ENCODE measurements at places on chromosomes 1 and 21.

DNA sequence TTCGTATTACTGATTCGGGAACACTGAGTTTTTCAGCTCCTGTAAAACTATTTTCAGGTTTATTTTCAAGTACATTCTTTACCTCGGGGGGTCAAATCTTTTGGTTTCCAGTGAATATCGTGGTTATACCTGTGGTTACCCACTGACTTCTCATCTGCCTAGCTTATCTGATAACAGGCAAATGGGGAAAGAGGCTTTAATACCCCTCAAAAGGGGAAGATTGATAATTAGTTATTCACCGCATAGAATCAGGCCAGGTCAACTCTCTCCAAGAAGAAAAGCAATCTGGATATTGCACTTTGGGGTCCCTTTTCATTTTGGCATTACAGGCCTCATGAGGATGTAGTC is 23.0 kb downstream of the RUNX1 start:
- DNase-seq: no peak

GRCh38 chr1:24969596-24970398 is 39.7 kb upstream of the RUNX3 start:
- DNase-seq: no peak

DNA sequence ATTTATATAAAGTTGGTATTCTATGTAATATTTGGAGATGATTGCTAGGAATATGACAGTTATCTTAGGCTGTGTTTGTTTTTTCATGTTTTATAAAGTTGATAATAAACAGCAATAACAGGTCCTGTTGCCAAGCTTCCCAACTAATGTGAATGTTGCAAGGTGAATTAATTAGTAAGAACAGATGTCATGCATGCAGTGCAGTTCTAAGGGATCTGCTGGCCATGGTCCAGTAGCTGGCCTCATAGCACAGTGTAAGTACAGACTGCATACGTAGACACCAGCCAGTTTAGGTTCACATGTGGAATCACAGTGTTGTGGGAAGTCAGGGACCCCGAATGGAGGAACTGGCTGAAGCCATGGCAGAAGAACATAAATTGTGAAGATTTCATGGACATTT is 478.2 kb downstream of the NEGR1 start:
- no peak for DNase-seq

DNA sequence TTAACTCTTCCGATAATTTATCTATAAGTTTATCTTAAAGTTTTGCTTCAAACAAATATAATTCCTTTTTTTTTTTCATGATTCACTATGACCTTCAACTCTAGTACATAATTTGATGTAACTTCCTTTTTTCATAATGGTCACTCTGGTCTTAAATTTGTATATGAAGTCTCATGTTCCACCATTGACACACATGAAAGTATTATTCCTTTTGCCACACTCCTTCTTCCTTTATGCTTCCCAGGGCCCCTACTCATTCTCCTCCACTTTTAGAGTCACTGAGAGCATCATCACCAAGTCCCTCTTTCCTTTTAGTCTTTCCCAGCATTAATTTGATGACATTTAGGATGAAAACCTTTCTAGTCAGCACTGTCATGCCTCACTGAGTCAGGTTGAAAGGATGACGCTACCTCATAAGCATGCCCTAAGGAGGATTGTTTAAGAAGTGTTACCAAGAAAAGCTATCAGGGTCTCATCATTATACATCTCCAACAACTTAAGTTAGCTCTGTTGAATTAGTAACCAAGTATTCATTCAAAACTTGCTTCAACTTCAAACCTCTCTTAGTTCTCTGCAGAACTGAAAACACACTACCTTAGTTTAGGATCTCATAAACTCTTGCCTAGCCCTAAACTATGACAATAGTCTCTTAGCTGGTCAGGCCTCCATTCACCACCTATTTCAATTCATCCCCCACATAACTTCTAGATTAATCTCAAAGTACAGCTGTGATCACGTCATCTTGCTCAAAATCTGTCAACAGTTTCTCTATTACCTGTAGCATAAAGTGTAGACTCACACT is 14.5 kb downstream of the AUNIP start:
- DNase-seq: no peak

- no peak for DNase-seq
These were observed 86.6 kb upstream of the SLC25A33 start for GRCh38 chr1:9452516-9453140.

GRCh38 chr1:204445860-204446412 is 34.3 kb upstream of the PPP1R15B start:
- peak; percentile 68 for DNase-seq

DNA sequence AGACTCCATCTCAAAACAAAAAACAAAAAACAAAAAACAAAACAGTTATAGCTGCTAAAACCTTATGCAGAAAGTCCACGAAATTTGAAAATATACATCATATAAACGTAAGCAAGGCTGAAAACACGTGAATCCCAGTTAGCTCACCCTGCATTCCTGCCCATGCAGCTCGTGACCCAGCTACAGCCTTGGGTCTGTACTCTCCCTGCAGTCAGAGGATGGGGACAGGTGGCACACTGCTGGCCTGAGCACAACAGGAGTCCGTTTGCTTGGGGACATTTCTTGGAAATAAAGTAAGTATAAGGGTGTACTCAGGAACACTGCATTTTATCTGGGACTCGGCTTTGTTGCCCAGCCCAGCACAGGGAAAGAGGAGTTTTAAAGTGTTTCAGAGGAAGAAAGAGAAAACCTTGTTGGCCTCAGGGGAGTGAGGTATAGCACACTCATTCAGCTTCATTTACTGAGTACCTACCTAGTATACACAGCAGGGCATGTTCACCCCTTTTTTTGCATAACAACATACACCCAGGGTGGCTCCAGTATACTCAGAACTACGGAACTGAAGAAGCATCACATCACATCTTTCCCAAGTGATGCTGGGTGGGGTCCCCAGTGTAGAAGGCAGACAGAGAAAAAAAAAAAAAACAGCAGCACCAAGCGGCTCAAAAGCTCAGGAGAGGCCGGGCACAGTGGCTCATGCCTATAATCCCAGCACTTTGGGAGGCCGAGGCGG is 44.1 kb downstream of the CAPZB start:
- DNase-seq: no peak

GRCh38 chr1:95850763-95851162 is 616.8 kb downstream of the RWDD3 start:
- DNase-seq: no peak

DNA sequence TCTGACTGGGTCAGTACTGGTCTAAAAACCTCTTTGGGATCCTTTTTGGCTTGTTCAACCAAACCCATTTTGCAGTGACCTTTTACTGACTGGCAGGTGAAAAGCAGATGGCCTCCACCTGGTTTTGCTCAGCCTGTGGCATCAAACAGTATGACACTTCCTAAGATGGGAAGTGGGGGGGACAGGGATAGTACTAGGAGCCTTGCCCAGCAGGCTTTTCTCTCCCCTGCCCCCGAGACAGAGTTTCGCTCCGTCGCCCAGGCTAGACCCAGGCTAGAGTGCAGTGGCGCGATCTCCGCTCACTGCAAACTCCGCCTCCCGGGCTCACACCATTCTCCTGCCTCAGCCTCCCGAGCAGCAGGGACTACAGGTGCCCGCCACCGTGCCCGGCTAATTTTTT is 18.3 kb downstream of the INTS3 start:
- DNase-seq: no peak

- DNase-seq: no peak
These were observed 52.6 kb upstream of the RC3H1 start for GRCh38 chr1:174074757-174075156.

DNA sequence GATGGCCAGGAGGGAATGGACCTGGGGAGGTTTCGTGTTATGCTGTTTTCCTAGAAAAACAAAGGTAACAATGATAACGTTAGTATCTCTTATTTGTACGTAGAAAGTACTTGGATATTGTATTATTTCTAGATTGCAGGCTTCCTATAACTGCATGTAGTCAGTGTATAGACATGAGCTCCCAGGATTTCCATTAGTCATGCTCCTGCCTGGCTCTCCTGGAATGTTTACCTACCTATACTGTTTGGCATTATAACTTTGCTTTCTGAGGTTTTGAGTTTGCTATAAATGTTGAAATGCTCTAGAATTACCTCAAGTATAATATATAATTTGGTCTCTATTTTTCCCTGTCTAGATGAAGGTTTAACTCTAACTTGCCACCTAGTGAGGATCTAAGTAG is 66.1 kb downstream of the TTC3 start:
- DNase-seq: no peak

GRCh38 chr1:14997646-14998276 is 155.8 kb upstream of the TMEM51 start:
- no peak for DNase-seq

- DNase-seq: peak; percentile 78
These were observed 776 bp downstream of the KDM1A start for GRCh38 chr1:23019863-23020625.

- DNase-seq: no peak
These were observed 12.3 kb downstream of the RCAN3 start for GRCh38 chr1:24514946-24515345.

- no peak for DNase-seq
These were observed 89.4 kb downstream of the OMA1 start for GRCh38 chr1:58457023-58457635.

- DNase-seq: no peak
These were observed 6.6 kb upstream of the CD46 start for GRCh38 chr1:207745285-207745684.

DNA sequence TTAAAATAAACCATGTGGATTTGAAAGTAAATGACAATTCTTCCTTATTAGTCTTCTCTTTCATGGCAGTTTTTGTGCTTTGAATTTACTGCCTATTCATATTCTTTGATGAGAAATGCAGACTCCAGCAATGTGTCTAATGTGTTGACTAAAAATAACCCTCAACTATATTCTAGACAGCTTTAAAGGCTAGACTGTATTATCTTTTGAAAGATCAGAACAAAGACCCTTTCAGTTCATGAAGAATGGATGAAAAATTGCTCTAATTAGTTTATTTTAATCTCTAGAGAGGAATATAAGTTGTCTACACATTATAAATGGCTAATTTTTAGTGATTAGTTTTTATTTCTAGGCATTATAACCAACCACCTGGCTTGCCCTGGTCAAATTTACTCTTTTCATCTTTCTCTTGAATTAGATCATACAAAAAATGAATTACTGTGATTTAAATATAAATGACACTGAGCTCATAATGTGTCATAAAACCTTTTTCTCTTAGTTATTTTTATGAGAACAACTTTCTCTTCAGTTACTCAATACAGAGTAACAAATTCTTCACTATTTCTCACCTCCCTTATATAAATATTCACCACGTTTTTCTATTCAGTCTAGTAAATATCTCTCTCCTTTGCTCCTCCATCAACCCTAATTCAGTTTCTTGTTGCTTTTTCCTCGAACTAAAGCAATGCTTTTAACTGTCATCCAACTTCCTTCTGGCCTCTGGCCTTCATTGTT is 428.5 kb upstream of the TMPRSS15 start:
- no peak for DNase-seq

DNA sequence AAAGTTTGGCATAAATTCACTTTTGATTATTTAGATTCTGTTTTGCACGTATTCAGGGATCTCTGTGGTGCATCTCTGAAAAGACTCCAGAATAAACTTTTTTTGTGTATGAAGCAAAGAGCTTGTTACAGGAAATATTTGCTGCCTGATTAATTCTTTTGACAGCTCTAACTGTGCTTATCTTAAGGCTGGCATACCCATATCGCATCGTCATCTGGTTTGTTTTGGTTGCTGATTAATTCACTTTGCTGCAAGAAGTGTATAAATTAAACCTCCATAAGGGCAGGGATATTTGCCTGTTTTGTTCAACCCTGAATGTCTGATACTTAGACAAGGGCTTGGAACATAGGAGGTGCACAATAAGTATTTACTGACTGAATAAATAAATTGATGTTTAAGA is 17.5 kb upstream of the DUSP10 start:
- no peak for DNase-seq

DNA sequence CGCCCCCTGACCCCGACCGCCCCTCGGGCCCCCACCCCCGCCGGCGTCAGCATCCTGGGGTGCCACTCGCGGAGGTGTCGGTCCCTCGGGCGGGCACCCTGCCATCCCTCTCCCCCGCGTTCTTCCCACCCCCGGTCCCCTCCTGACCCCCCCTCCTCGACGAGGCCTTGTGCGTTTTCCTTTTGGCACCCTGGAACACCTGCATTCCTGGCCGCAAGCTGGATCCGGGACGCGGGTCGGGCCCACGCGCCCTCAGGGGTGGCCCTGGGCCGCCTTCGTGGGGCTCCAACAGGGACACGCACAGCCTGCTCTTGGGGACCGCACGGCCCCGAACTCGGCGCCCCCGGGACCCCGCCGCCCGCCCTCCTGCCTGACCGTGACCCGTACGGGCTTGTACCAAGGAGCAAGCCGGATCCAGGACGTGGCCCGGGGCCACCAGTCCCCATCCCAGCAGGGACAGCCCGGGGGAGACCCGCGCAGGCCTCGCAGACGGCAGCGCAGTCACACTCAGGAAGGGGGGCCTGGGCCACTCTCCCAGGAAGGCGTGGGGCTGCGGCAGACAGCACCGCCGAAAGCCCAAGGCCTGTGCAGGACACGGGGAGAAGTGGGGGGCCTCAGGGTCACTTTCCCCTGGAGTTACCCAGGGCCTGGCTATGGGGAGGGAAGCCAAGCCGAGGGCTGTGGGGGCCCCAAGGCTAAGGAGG is 579 bp upstream of the SLC19A1 start:
- DNase-seq: peak; percentile 52

DNA sequence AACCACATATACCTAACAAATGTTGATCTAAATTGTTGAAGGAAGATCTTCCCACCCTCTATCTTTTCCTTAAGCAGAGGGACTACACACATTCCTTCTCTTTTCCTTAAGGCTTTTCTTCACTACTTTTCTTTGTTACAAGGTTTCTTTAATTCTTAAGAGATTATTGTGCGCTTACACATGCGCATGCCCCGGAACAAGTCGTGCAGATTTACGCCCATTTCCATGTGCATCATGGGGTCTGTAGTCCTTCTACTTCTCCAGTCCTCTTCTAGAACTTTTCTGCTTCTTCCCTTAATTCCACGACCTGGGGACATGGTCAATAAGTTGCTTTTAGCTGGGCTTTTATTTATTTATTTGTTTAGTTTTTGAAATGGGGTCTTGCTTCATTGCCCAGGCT is 1.7 kb upstream of the CHRNB2 start:
- DNase-seq: no peak

- DNase-seq: no peak
These were observed 12.0 kb downstream of the SSU72 start for GRCh38 chr1:1562556-1563195.

All from NCI-H1417 (cell line).